Jurkat, Clone E6-1 (cell line): ENCODE measurements at places on chromosomes 7 and 10.
A peak's percentile ranks its signal among the peaks of the same experiment; 100 is the strongest.

DNA sequence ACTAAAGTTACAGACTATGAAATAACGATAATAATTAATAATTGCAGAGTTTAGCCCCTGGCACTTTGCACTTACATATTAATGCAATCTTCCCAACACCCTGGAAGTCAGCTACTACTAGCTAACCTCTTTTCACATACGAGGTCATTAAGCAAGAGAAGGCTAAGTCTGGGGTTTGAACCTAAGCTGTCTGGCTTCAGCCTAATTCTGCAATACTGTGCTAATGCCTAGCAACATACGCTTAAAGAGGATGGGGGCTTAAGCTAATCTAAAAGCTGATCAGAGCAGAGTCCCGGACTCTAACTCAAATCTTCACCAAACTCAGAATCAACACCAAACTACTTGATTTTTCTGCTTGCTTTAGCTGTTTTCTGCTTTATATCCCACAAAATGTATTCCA lies 168.7 kb upstream of the GNAI1 start:
- DNase-seq = no peak

DNA sequence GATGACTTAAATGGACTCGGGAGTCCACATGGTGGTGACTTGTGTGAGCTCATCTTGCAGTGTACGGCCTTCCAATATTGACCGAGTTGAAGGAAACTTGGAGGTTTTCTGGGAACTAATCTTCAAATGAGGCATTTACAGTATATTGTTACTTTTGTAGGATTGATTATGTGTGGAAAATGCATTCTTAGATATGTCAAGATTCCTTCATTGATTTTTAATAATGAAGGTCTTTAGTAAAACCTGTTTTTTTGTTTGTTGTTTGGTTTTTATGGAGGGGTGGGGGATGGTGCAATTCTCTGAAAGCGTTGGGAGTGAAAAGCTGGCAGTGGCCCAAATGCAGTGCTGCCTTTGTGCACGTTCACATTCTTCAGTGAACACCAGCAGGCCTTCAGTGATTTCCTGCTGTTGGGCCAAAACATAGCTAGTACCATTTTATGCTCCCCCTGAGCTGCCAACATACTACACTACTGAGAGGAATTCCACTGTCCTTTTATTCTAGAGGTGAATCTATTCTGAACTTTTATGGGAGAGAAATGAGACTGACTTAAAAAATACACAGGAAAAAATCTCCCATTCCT lies 50.4 kb downstream of the CCNY start:
- peak; percentile 24 for DNase-seq

GRCh38 chr10:132095403-132096113 lies 29.8 kb downstream of the JAKMIP3 start:
- no peak for DNase-seq

GRCh38 chr7:151592868-151593486 lies 73.3 kb upstream of the RHEB start:
- DNase-seq = no peak

DNA sequence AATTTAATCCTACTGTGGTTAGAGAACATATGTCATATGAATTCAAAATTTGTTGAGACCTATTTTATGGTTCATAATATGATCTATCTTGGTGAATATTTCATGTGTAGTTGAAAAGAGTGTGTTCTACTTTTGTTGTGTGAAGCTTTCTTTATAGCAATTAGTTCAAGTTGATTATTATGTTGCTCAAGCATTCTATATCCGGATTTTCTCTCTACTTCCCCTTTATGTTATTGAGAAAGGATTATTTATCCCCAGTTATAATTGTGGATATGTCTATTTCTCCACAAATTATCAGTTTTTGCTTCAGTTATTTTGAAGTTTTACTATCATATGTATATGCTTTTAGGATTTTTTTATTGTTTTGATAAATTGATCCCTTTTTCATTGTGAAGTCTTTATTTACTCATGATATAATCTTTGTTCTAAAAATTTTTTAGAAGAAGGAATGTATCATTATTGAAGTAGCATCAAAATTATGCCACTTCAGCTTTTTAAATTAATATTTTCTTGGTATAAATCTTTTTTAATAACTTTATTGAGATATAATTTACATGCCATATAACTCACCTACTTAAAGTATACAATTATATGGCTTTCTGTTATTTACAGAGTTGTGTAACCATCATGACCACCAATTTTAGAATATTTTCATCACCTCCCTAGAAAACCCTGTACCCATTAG lies 12.0 kb upstream of the MEST start:
- no peak for DNase-seq

DNA sequence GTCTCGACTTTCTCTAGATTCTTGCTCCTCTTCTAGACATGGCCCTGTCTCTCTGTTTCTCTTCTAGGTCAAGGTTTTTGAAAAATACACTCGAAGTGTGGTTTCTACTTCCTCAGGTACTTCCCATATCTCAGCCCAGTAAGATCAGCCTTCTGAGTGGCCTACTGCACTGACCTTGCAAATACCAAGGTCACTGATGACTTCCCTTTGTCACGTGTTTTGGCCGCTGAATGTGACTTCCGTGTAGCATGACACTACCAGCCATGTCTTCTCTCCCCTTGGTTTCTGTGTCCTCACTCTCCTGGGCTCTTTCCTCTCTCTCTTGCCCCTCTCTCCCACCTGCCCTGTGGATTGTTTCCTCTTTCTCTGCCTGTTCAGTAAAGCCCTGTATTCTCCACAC lies 7.9 kb upstream of the WIPF3 start:
- DNase-seq = no peak

GRCh38 chr10:133261726-133262325 lies 14.8 kb downstream of the ADAM8 start:
- no peak for DNase-seq

DNA sequence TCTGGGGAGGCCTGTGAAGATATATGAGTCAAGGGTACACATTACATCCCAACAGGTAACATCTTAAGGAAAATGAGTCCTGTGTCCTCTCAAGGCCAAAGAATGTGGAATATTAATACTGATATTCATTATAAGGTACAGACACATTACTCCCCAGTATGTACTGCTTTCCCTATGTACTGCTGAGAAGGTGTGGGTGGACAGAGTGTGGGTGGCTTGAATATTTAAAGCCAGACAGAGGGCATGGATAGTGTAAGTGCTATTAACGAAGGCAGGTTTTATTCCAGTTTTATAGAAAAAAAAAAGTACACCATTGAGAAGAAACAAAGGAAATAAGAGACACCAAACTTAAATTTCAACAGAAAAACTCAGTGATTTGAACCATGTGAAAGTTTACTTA lies 1054.4 kb downstream of the XPNPEP1 start:
- no peak for DNase-seq
